ENCODE measurements at places on chromosomes 4 and X. TPM values are rescaled to one million over a fixed set of nuclear protein-coding genes. Genes with fewer than 3 reads are reported as not detected.

Gene SMIM10
- total RNA-seq = 1.3 TPM

DNA sequence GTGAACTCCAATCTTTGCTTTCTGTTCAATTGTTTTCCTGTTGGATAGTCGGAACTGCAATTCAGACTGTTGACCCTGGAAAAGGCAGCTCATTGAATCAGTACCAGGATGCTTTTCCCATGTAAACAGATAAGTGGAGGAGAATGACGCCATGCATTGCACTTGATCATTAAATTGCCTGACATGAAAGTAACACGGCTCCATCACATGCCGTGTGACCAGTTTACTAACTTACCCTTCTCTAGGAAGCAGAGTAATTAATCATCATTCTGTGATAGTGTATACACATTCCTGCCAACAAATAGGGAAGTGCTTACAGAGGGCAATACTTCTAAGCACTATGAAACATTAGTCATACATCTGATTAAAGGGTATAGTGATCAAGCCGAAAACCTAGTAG lies 101.4 kb downstream of the PPARGC1A start:
- peaks cover 22% of the 10 kb centered on the region for H3K4me1 ChIP-seq
- H3K36me3 ChIP-seq = peaks cover 10% of the 10 kb centered on the region
- no peak overlapping the region for H3K4me3 ChIP-seq
- no peak overlapping the region for H3K27ac ChIP-seq

Gene C1GALT1C1
- total RNA-seq = 17.0 TPM

GRCh38 chr4:181254771-181255170 lies 988.4 kb upstream of the TENM3 start:
- H3K36me3 ChIP-seq = no peaks in the 10 kb centered on the region
- no peak overlapping the region for H3K27ac ChIP-seq
- no peak for DNase-seq
- no peaks in the 10 kb centered on the region for H3K27me3 ChIP-seq
- no peak overlapping the region for H3K4me3 ChIP-seq

DNA sequence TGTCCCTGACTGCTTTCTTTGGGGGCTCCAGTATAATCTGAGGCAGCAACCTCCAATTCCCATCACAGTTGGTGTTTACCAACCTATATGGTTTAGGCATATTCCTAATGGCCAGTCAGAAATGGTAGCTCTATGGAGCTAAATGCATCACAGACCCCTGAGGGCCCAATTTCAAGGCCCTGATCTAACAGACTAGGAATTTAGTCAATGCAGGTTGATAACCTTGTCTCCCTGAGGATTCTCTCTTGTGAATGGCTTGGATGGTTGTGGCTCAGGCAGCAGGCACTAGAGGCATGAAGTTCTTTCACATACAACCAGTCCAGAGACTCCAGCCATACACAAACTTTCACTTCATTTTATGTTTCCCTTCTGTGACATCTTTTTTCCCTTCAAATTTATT lies 59.4 kb downstream of the TMPRSS11F start:
- DNase-seq = no peak
- H3K4me3 ChIP-seq = no peak overlapping the region
- H3K27ac ChIP-seq = peak overlapping the region; percentile 57
- peaks cover 19% of the 10 kb centered on the region for H3K4me1 ChIP-seq
- no peaks in the 10 kb centered on the region for H3K36me3 ChIP-seq

Gene WAS
- 0.79 TPM for total RNA-seq

Gene TBC1D8B
- total RNA-seq = 5.8 TPM

- H3K4me1 ChIP-seq = peaks cover 25% of the 10 kb centered on the region
- no peaks in the 10 kb centered on the region for H3K36me3 ChIP-seq
- peaks cover 8% of the 10 kb centered on the region for H3K27me3 ChIP-seq
- H3K27ac ChIP-seq = no peak overlapping the region
Observed at GRCh38 chrX:39726771-39727170, 371.0 kb downstream of the BCOR start.

DNA sequence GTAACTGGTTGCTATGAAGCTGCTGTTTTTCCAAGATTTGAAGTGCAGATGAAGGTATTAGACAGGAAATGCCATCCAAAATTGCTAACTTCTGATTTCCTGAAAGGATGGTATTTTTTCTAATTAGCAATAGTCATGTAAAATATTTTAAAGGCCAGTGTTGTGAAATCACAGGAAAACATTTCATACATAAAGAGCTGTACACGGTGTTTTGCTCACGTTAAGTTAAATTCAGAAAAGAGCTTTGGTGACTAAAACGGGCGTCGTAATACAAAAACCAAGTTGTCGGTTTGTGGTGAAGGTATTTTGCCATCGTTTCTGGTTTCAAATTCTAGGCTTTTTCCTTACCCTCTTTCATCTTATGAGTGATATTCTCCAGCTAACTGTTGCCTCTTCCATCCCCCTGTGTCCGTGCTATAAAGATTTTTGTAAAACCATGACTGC lies 39.8 kb downstream of the AFF1 start:
- no peak for DNase-seq
- H3K36me3 ChIP-seq = no peaks in the 10 kb centered on the region

DNA sequence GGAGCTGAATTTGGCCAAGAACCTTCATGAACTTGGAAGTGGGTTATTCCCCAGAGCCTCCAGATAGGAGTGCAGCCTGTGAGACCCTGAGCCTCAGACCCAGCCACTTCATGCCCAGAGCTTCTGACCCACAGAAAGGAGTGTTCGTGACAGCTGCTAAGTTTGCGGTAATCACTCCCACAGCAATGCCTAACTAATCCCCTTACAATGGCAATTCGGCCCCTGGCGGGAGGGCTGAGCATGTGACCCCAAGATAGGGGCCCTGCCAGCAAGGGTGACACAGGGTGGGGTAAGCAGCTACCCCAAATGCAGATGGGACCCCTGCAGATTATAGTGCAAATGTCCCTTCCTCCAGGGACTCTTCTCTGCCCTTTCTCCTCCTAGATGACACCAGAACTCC lies 22.5 kb downstream of the PNMA6E start:
- H3K4me3 ChIP-seq = no peak overlapping the region
- no peaks in the 10 kb centered on the region for H3K27me3 ChIP-seq
- DNase-seq = no peak
- no peaks in the 10 kb centered on the region for H3K36me3 ChIP-seq
- H3K4me1 ChIP-seq = no peaks in the 10 kb centered on the region
- no peak overlapping the region for H3K27ac ChIP-seq

DNA sequence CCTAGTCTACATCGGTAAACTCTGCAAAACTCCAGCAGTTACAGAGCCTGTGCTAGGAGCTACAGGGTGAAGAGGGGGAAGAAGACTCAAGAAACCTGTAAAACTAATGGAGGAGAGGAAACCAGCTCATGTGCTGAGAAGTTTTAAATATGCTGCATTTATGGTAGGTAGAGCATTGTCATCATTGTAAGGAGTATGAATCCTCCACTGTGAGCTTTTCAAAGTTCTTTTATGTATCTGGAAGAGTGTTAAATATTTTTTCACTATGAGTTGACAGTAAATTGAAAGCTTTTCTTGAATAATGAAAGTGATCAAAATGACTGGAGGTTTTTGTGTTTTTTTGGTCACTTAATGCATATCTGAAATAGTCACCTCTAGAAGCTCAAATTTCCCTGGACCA lies 46.2 kb downstream of the SEPTIN11 start:
- H3K27ac ChIP-seq = no peak overlapping the region
- DNase-seq = no peak
- H3K4me1 ChIP-seq = peaks cover 76% of the 10 kb centered on the region
- no peaks in the 10 kb centered on the region for H3K27me3 ChIP-seq
- peaks cover 31% of the 10 kb centered on the region for H3K36me3 ChIP-seq

Gene MTNR1A
- 0.73 TPM for total RNA-seq

Gene GDI1
- total RNA-seq = 106 TPM

DNA sequence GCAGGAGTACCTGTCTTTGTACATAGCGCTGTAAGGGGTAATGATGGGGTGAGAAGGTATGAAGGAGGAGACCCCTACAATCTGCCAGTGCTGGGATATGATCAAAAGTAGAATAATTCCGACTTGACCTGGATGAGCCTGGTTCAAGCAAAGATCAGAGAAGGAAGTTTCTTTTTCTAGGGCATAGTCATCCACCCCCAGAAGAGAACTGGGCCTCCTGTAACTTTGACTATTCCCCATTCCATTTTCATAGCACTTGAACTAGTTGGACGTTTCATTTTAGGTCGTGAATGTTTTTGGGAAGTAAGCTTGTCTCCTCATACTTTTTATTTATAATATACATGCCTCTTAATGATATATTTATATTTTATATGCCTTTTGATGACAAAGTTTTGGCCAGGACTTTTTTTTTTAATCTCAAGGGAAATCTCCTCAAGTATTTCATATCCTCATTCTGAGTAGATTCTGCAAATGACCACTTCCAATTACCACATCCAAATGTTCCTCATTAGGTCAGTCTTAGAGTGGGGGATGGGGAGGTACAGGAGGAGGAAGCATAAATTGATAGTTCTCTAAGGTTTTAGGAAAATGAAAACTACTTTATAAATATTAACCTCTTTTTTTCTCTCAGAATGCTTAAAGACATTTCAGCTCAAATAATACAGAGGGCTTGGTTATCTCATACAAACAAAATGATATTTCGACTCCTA lies 3.5 kb downstream of the CXorf58 start:
- no peaks in the 10 kb centered on the region for H3K27me3 ChIP-seq
- H3K27ac ChIP-seq = no peak overlapping the region
- H3K4me1 ChIP-seq = peaks cover 8% of the 10 kb centered on the region
- DNase-seq = no peak
- no peak overlapping the region for H3K4me3 ChIP-seq

GRCh38 chr4:142202404-142203332 lies 566.3 kb downstream of the IL15 start:
- peaks cover 6% of the 10 kb centered on the region for H3K4me1 ChIP-seq
- no peaks in the 10 kb centered on the region for H3K36me3 ChIP-seq
- no peak overlapping the region for H3K4me3 ChIP-seq
- DNase-seq = peak; percentile 35

Gene ATG4A
- 2.1 TPM for total RNA-seq

GRCh38 chrX:7147413-7147977 lies at the start of gene STS:
Gene STS (plus strand): TSS chrX:7147712. CDS start chrX:7253200, 105,488 bp downstream.
- H3K27me3 ChIP-seq = no peaks in the 10 kb centered on the region
- no peaks in the 10 kb centered on the region for H3K36me3 ChIP-seq
- no peak within 1 kb of the TSS for H3K27ac ChIP-seq
- DNase-seq = peak; percentile 19
- peaks cover 4% of the 10 kb centered on the region for H3K4me1 ChIP-seq
- H3K4me3 ChIP-seq = peak within 1 kb of the TSS; percentile 77

Gene DSPP
- not detected for total RNA-seq

Gene PPP4R3C
- total RNA-seq = not detected

- peaks cover 58% of the 10 kb centered on the region for H3K4me1 ChIP-seq
- H3K27ac ChIP-seq = peak overlapping the region; percentile 92
- no peaks in the 10 kb centered on the region for H3K36me3 ChIP-seq
- DNase-seq = no peak
Observed at GRCh38 chr4:151473521-151474097, 64.6 kb downstream of the FHIP1A start.

Gene GUCY1B1
- total RNA-seq = 12.7 TPM

Gene SUPT20HL2
- total RNA-seq = not detected

- H3K27me3 ChIP-seq = peaks cover 2% of the 10 kb centered on the region
- no peak for DNase-seq
- no peaks in the 10 kb centered on the region for H3K36me3 ChIP-seq
- H3K4me3 ChIP-seq = no peak overlapping the region
- H3K27ac ChIP-seq = no peak overlapping the region
Observed at GRCh38 chrX:37912304-37912703, 64.9 kb upstream of the DYNLT3 start.

Gene USO1
- total RNA-seq = 162 TPM

Gene BGN
- total RNA-seq = 3.2 TPM

DNA sequence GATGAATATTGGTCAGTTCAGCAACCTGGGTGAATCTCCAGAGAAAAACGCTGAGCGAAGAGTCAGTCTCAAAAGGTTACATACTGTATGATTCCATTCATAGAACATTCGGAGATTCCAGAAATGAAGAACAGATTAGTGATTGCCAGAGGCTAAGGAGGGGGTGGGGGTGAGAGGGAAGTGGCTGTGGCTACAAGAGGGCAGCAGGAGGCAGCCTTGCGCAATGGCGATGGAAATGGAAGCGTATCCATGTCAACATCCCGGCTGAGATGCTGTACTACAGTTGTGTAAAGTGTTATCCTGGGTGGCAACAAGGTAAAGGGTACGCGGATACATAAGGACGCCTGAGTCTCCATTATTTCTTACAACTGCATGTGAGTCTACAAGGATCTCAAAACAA lies 18.0 kb downstream of the LYAR start:
- H3K4me3 ChIP-seq = no peak overlapping the region
- H3K4me1 ChIP-seq = no peaks in the 10 kb centered on the region

- H3K4me3 ChIP-seq = no peak overlapping the region
- peaks cover 7% of the 10 kb centered on the region for H3K36me3 ChIP-seq
- DNase-seq = no peak
- H3K27ac ChIP-seq = no peak overlapping the region
- H3K27me3 ChIP-seq = no peaks in the 10 kb centered on the region
Observed at GRCh38 chrX:149213264-149213663, 291.8 kb downstream of the IDS start.

GRCh38 chr4:67608027-67608426 lies 49.5 kb downstream of the STAP1 start:
- no peak overlapping the region for H3K27ac ChIP-seq
- no peaks in the 10 kb centered on the region for H3K27me3 ChIP-seq
- no peak overlapping the region for H3K4me3 ChIP-seq
- DNase-seq = no peak
- H3K4me1 ChIP-seq = peaks cover 10% of the 10 kb centered on the region
- H3K36me3 ChIP-seq = peaks cover 5% of the 10 kb centered on the region

- DNase-seq = no peak
- H3K4me1 ChIP-seq = peaks cover 14% of the 10 kb centered on the region
- 0 out of 2 replicates have a peak overlapping the region, but pooled peaks have one; percentile 1 for H3K27ac ChIP-seq
- H3K4me3 ChIP-seq = no peak overlapping the region
Observed at GRCh38 chr4:151238477-151238876, 38.5 kb upstream of the PRSS48 start.

Gene KCTD8
- total RNA-seq = 3.6 TPM

DNA sequence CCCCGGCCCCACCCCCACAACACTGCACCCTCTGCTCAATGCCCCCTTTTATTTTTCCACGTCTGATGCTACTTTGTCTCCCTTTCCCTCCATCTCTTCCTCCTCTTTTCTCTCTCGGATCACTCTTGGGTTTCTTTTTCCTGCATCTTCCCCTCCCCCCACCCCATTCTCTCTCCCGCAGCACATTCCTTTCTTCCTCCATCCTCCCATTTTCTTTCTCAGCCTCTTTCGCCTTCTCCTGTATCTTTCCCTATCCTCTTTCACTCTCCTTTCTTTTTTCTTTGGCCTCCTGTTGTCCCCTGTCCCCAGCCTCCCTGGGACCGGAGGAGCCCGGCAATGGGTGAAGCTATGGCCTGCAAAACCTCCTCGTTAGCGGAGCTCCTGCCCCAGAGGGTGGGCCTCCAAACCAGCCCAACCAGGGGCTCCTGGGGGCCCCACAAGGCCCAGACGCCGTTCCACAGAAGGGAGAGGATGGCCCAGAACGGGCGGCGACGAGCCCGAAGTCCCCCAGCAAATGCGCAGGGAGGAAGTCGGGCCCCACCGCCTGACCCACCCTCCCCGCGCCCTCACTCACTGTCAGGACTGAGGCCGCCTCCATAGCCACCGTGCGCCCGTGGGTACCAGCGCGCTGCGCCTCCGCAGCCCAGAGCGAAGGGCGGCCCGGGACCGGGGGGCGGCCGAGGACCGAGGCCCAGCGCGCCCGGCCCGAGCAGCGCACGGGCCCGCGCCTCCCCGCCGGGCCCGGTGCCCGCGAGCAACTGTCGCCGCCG lies 807 bp downstream of the HMX1 start:
- DNase-seq = no peak
- peaks cover 26% of the 10 kb centered on the region for H3K4me1 ChIP-seq
- H3K4me3 ChIP-seq = peak overlapping the region; percentile 65
- H3K27ac ChIP-seq = no peak overlapping the region
